ENCODE measurements at places on chromosomes 1 and 21.
A peak's percentile ranks its signal among the peaks of the same experiment; 100 is the strongest.

DNA sequence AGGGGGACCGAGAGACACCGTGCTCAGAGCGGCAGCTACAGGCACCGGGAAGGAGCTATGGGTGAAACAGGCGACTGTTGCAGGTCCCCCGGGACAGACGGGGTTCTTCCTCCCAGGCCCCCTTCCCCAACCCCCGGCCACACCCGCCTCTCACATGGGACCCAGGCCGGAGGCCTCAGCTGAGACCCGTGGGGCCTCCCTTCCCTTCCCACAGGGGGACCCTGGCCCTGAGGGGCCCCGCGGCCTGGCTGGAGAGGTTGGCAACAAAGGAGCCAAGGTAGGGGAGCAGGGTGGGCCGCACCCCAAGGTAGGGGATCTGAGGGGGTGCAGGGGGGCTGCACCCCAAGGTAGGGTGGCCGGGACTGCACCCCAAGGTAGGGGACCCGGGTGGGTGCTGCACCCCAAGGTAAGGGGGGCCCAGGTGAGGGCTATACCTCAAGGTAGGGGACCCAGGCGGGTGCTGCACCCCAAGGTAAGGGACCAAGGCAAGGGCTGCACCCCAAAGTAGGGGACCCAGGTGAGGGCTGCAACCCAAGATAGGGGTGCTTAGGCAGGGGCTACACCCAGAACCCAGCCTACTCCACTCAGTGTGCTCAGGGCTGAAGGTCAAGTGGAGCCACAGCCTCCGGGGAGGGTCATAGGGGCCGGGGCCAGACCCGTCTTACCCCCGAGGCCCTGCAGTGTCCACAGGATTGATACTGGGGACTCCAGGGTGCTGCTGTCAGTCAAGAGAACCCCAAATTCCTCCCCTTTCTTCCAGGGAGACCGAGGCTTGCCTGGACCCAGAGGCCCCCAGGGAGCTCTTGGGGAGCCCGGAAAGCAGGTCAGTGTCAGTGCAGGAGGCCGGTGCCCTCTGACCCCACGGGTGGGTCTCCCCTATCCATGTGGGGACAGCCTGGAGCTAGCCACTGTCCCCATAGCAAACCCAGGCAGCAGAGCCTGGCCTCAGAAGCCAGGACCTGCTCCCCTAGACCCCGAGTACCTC lies 22.7 kb downstream of the COL6A2 start:
- DNase-seq, result no peak

- DNase-seq, result no peak
Observed at GRCh38 chr1:68221980-68222373, 10.3 kb downstream of the WLS start.

DNA sequence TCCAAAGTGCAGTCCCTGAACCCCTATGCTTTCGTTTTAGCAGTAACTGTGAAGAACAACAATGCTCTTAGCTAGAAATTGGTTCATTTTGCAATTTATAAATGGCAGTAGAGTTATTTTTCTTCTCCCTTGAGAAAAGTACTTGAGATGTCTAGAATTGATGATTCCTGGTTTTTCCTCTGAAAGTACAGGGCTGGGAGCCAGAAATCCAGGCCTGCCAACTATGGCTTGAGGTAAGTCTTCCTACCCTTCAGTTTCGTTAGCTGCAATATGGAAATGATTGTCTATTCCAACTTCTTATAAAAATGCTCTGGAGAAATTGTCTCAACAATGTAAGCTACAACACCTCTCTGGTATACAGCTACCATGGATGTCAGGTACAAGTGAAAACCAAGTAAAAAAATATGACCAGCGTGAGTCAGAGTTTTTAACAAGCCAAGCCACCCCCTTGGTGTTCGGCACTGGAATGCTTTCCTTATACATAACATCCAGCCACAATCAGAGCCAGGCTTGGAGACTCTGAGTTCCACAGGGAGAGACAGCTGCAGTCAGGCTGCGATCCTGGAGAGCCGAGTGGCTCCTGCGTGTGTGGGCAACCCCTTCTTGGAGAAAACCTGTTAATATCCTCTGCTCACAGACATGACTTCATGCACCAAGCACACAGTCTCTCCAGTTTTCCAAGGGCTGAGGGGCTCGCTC lies 22.0 kb downstream of the TSPAN2 start:
- no peak for DNase-seq

GRCh38 chr21:42574234-42575027 lies 60.8 kb downstream of the SLC37A1 start:
- DNase-seq, result no peak

- DNase-seq, result no peak
Observed at GRCh38 chr1:201662646-201663045, 123.7 kb downstream of the NAV1 start.

DNA sequence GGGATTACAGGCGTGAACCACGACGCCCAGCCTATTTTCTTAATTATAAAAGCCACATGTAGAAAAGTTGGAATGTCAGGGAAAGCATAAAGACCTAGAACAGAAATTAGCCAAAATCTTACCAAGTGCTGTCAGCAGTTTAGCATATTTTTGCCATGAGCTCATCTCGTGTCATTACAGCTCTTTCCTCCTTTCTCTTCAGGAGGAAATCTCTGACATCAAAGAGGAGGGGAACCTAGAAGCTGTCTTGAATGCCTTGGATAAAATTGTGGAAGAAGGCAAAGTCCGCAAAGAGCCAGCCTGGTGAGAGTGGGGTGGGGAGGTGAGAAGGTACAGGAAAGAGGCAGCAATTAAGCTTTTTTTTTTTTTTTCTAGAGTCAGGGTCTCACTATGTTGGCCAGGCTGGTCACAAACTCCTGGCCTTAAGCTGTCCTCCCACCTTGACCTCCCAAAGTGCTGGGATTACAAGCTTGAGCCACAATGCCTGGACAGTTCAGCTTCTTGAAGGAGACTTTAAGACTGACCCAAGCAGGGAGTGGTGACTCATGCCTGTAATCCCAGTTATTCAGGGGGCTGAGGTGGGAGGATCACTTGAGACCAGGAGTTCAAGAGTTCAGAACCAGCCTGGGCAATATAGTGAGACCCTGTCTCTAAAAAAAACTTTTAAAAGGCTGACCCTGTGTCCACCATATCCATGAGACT lies 8.4 kb upstream of the BGLAP start:
- no peak for DNase-seq

GRCh38 chr1:149929856-149930255 lies 2.3 kb upstream of the SF3B4 start:
- no peak for DNase-seq

GRCh38 chr1:31752258-31752657 lies 11.9 kb downstream of the ADGRB2 start:
- DNase-seq, result no peak

DNA sequence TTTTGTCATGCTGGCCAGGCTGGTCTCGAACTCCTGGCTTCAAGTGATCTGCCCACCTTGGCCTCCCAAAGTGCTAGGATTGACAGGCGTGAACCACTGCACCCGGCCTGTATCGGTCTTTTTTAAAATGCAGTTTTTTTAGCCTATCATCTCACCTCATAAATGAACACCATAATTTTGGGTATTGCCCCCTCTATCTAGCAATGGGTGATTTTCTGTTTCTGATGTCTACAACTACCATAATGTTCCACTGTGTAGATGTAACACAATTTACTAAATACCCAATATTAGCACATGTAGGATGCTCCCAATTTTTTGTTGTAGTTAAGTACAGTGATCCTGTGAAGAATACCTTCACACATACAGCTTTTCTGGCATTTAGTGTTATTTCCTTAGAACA lies 2.0 kb upstream of the CAMTA1 start:
- DNase-seq, result no peak

DNA sequence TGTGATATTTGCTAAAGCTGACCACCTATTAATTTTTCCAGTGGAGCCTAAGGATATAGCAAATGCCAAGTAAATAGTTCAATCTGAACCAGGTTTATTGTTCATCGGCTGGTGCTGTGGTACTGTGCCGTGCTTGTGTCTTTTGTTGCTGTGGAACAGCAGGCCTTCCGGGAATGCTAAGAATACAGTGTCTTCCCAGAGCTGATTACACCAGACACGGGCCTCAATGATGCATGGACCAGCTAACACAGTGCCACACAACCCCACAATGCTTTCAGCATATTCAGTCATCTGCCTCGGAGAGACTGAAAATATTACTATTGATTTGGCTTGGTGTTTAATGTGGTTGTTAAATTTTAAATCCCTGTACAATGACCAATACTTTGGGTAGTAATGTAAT lies 415.4 kb downstream of the PTBP2 start:
- no peak for DNase-seq

GRCh38 chr1:177172866-177173265 lies 2.1 kb downstream of the BRINP2 start:
- DNase-seq, result no peak

GRCh38 chr1:2840036-2840809 lies 38.7 kb upstream of the TTC34 start:
- peak; percentile 13 for DNase-seq

DNA sequence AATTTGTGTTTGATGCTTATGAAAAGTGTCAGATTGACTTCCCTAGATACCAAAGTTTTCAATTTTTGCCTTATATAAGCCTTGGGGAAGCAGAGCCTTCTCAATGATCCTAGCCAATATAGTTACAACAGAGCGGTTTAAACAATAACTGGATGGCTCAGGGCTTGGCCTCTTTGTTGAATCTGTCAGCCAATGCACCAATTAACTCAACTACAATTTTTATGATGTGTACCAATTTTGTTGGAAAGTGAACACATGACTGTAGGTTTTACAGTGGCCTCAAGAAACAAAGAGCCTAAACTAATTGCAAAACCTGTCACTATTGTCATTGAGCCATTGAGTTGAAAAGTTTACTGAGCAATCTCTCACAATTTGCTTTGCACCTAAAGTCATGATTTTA lies 71.6 kb upstream of the RGS18 start:
- DNase-seq, result no peak

- no peak for DNase-seq
Observed at GRCh38 chr1:39124282-39124681, 80.2 kb upstream of the MACF1 start.

DNA sequence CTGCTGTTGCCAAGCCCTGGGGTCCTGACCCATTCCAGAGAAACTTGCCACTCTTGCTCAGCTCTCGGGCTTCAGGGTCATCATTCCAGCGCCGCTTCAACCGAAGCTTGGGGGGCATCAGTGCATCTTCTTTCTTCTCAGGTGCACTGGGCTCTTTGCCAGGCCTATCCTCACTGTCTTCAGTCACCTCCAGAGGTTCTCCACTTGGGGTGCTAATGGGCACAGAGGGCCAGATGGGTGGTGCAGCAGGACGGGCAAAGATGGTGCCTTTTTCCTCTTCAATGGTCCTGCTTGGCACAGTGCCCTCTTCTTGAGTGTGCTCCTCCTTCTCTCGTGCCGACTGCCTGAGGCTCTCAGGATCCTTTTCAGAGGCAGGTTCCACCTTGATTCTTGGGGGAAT lies 13.3 kb downstream of the ETV3 start:
- DNase-seq, result no peak

DNA sequence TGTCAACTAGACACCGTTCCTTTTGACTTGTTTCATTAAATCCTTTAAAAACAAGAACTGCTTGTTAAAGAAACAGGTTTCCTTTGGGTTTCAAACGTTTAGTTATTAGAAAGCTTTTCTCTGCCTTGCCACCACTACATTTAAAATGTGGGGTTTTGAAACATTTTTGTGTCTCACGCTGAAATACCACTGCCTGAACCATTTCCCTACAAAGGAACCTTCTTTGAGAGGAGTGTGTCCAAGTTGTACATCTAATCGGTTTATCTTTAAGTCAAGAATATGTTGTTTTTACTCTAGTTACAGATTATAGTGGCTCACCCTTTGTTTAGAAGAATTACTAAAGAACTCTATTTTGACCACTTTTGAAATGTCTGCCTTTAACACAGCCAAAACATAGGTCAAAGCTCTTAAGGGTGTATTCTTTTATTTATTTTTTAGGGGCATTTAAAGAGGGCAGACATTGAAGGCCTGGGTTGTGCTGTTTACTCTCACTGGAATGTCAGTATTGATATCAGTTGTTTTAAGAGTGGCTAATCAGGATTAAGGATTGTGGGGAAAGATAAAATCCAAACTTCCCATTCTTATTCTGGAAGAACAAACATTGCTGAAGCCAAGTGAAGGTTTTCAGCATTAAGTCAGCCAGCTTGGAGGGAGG lies 143.4 kb downstream of the GALNT2 start:
- no peak for DNase-seq

DNA sequence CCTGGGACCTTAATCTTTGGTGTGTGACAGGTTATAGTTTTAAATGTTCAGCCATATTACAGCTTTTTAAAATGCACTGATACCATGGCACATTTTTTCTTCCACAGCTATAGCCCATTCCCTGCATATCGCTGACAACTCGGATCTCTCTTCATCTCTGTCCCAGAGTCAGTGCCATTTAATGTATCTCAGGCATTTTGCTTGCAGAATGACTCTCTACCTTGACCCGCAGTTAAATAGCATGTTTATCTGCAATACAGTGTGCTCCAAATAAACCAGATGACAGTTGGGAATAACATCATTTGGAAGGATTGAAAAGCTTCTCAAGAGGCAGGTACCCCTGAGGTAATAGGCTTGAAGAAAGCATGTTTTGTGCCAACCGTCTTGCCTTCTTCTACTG lies 99.8 kb upstream of the USH2A start:
- DNase-seq, result no peak

- no peak for DNase-seq
Observed at GRCh38 chr1:172251486-172251885, 169.0 kb upstream of the C1orf105 start.

GRCh38 chr1:155761736-155762405 lies 73.0 kb downstream of the DAP3 start:
- no peak for DNase-seq

DNA sequence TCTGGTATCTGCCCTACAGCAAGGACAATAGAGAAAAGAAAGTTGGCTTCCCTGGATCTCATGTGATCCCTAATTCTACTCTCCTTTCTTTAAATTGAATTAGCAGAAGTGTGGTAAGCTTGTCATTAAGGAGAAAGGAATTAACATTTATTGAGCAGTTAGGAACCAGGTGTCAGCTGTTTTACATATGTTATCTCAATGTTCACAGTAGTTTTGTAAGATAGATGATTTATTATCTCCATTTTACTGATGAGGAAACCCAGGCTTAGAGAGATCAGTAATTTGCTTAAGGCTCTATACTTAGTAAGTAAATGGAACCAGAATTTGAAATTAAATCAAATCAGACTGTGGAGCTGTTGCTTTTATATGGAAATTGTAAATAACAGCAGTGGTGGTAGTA lies 8.0 kb downstream of the XPR1 start:
- DNase-seq, result no peak

GRCh38 chr1:213550804-213551203 lies 437.0 kb upstream of the PROX1 start:
- no peak for DNase-seq

DNA sequence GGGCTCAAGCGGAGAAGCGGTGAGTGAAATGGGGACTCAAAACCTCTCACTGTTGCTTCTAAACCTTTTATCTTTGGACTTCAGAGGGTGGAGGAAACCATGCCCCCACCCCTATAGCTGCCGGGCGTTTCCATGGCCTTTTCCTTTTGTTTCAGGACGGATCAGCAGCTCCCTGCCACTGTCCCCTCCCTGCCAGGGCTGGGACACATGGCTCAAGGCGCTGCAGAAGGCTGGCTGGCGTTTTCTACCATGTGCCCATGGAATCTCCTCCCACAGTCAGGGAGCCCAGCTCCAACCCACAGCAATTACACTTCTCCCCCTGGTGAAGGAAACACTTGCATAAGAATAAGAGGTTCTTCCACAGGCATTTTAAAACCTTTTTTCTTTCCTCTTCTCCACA lies 812.7 kb downstream of the PLA2G4A start:
- DNase-seq, result no peak
